T-helper 17 cell (primary cell): ENCODE measurements at places on chromosomes 12 and 14. TPM values are rescaled to one million over a fixed set of nuclear protein-coding genes. Genes with fewer than 3 reads are reported as not detected.

GRCh38 chr12:57528176-57528575 lies 5.6 kb downstream of the MBD6 start:
- H3K27ac ChIP-seq = peak overlapping the region; percentile 14
- peaks cover 24% of the 10 kb centered on the region for H3K4me1 ChIP-seq
- H3K36me3 ChIP-seq = peaks cover 2% of the 10 kb centered on the region
- no peak overlapping the region for H3K4me3 ChIP-seq
- no peaks in the 10 kb centered on the region for H3K27me3 ChIP-seq

DNA sequence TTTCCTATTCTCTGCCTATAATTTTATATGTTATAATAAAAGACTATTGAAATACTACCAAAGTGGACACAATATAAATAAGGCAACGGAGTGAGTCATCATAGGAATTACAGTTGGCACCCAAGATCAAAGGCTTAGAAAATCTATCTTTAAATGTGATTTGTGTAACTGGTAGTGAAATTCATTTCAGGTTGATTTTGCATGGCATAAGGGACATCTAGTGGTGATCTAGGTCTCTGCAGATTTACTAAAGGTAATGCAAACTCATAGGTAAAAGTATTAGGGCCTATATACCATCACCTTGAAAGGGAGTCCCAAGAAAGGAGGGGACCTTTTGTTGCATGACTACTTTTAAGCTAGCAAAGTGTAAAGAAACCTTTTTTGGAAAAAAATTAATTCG lies 527.2 kb downstream of the NRXN3 start:
- no peak overlapping the region for H3K27ac ChIP-seq
- H3K36me3 ChIP-seq = no peaks in the 10 kb centered on the region
- no peaks in the 10 kb centered on the region for H3K4me1 ChIP-seq
- no peak for DNase-seq
- H3K27me3 ChIP-seq = no peaks in the 10 kb centered on the region

RNASE3 gene
- total RNA-seq = not detected

PLBD1 gene
- 1.8 TPM for total RNA-seq

- H3K4me1 ChIP-seq = no peaks in the 10 kb centered on the region
- H3K27ac ChIP-seq = no peak overlapping the region
- no peak overlapping the region for H3K4me3 ChIP-seq
- no peaks in the 10 kb centered on the region for H3K27me3 ChIP-seq
Measured at GRCh38 chr14:83826838-83827237, 1703.1 kb upstream of the FLRT2 start.

ZFYVE26 gene
- 25.0 TPM for total RNA-seq

TEX52 gene
- not detected for total RNA-seq
